ENCODE measurements at places on chromosomes 5 and 9.
A peak's percentile ranks its signal among the peaks of the same experiment; 100 is the strongest.

- H3K27me3 ChIP-seq, result no peaks in the 10 kb centered on the region
- DNase-seq, result peak; percentile 51
- H3K4me1 ChIP-seq, result no peaks in the 10 kb centered on the region
- H3K27ac ChIP-seq, result no peak overlapping the region
- no peaks in the 10 kb centered on the region for H3K36me3 ChIP-seq
These were observed 89.8 kb upstream of the ELL2 start for GRCh38 chr5:96051401-96051830.

- no peaks in the 10 kb centered on the region for H3K36me3 ChIP-seq
- H3K4me1 ChIP-seq, result no peaks in the 10 kb centered on the region
- no peak overlapping the region for H3K4me3 ChIP-seq
- H3K27ac ChIP-seq, result no peak overlapping the region
- H3K27me3 ChIP-seq, result no peaks in the 10 kb centered on the region
These were observed 64.1 kb upstream of the RAD23B start for GRCh38 chr9:107218829-107219485.

GRCh38 chr9:6944093-6944551 lies 186.3 kb downstream of the KDM4C start:
- DNase-seq, result no peak
- H3K27ac ChIP-seq, result no peak overlapping the region
- no peaks in the 10 kb centered on the region for H3K4me1 ChIP-seq
- H3K36me3 ChIP-seq, result no peaks in the 10 kb centered on the region

DNA sequence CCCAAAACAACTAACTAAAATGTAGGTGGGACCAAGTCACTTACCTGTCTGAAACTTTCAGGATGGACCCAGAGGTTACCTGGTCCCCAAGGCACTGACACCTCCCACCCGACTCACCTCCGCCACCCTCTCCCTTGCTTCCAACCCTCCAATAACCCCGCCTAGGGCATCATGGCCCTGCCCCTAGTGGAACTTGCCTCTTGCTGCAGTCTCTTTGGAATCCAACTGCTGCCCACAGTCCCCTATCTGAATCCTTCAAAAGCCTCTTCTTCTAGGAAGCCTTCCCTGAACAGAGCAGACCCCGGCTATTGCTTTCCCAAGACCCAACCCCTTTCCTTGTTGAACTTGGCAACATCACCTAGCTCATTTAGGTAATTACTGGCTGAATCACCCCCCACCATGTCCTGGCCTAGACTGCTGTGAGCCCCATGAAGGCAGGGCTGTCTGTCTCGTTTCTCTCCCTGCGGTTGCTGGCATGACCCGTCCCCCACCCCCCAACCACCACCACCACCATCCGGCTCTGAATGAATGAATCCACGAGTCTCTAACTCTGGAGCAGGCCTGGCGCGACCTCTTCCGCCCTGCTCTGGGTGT lies 9.4 kb downstream of the CRB2 start:
- no peak overlapping the region for H3K4me3 ChIP-seq
- no peak overlapping the region for H3K27ac ChIP-seq
- H3K4me1 ChIP-seq, result no peaks in the 10 kb centered on the region
- H3K36me3 ChIP-seq, result no peaks in the 10 kb centered on the region
- DNase-seq, result no peak

DNA sequence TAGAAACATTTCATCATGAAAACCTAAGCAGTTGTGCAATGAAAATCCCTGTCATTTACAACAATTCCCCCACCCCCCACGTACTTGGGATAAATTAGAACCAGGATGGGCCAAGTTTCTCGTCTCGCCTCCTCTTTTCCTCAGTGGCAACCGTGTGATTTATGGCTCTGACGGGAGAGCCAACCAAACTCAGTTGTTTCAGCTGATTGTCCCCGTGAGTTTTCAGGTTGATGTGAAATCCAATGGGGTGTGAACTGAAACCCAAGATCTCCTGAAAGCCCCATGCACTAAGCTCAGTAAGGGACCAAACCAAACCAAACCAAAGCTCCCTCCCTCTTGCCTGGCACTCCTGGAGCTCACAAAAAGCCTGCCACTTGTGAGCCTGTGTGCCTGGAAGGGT lies 138.7 kb upstream of the SLC24A2 start:
- no peak overlapping the region for H3K4me3 ChIP-seq
- H3K4me1 ChIP-seq, result no peaks in the 10 kb centered on the region
- no peaks in the 10 kb centered on the region for H3K36me3 ChIP-seq
- no peak overlapping the region for H3K27ac ChIP-seq
- no peaks in the 10 kb centered on the region for H3K27me3 ChIP-seq
- no peak for DNase-seq

- H3K36me3 ChIP-seq, result no peaks in the 10 kb centered on the region
- no peak overlapping the region for H3K4me3 ChIP-seq
- no peaks in the 10 kb centered on the region for H3K27me3 ChIP-seq
- no peaks in the 10 kb centered on the region for H3K4me1 ChIP-seq
- no peak for DNase-seq
These were observed 293.4 kb upstream of the PTGER4 start for GRCh38 chr5:40386289-40386688.

DNA sequence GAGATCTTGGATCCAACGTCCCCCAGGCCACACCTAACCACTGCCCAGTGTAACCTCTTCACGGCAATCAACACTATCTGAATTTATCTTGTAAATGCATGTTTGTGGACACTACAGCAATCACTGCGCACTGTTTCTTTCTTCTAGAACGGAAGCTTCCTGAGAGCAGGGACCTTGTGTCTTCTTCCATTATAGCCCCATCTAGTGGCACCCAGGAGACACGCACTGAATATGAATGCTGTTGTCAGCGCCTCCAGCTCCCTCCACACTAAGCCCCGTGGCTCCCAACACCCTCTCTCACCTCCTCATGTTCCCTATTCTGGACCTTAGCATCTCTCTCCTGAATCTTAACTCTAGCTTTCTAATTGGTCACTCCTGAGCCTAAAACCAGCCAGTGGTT lies 72.7 kb downstream of the SMIM23 start:
- H3K27ac ChIP-seq, result no peak overlapping the region
- no peak for DNase-seq
- no peak overlapping the region for H3K4me3 ChIP-seq

GRCh38 chr9:80437825-80438224 lies 866.1 kb downstream of the TLE4 start:
- DNase-seq, result no peak
- H3K27ac ChIP-seq, result no peak overlapping the region
- H3K36me3 ChIP-seq, result no peaks in the 10 kb centered on the region
- H3K27me3 ChIP-seq, result no peaks in the 10 kb centered on the region
- H3K4me3 ChIP-seq, result no peak overlapping the region
- no peaks in the 10 kb centered on the region for H3K4me1 ChIP-seq

DNA sequence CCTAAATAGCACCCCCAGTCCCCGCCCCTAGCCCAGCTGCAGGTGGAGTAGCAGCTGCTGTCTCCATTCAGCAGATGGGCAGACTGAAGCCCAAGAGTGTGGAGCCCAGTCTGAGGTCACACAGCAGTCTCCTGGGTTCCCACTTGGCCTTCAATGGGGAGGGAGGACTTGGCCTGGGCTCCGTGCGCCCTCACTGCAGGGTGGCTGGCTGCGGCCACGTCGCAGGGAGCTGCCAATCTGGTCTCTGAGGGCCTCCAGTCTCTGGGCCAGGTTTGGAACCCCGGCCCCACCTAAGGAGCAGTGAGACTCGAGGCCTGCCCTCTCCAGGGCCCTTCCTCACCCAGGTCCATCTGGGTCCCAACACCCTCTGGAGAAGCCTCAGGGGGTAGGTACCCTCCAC lies 7.4 kb downstream of the KIF12 start:
- H3K27me3 ChIP-seq, result no peaks in the 10 kb centered on the region
- H3K27ac ChIP-seq, result no peak overlapping the region
- no peaks in the 10 kb centered on the region for H3K4me1 ChIP-seq
- DNase-seq, result no peak

DNA sequence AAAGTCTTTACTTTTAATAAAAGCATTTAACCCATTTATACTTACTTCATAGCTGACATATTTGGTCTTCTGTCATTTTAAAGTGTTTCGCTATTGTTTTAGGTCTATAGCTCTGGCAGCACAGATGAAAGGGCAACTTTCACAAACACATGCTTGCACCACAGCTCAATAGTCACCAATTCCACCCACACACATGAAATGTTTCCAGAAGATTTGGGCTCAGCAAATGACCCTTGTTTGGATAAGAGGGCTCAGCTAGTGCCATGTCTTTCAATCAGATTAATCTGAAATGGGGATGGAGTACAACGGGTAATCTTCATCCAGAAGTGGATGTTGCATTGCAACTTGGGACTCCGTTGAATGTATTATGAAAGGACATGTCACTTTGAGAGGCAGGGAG lies 176.0 kb downstream of the FGF18 start:
- H3K4me3 ChIP-seq, result no peak overlapping the region
- H3K27me3 ChIP-seq, result no peaks in the 10 kb centered on the region
- H3K27ac ChIP-seq, result no peak overlapping the region
- DNase-seq, result no peak
- no peaks in the 10 kb centered on the region for H3K36me3 ChIP-seq

- no peaks in the 10 kb centered on the region for H3K4me1 ChIP-seq
- H3K27me3 ChIP-seq, result no peaks in the 10 kb centered on the region
- H3K27ac ChIP-seq, result no peak overlapping the region
- no peak for DNase-seq
These were observed 13.4 kb upstream of the CDK5RAP2 start for GRCh38 chr9:120593250-120593954.

- no peak overlapping the region for H3K4me3 ChIP-seq
- H3K36me3 ChIP-seq, result no peaks in the 10 kb centered on the region
- DNase-seq, result no peak
- H3K27ac ChIP-seq, result no peak overlapping the region
- no peaks in the 10 kb centered on the region for H3K27me3 ChIP-seq
These were observed 14.4 kb downstream of the GDNF start for GRCh38 chr5:37825334-37825915.

DNA sequence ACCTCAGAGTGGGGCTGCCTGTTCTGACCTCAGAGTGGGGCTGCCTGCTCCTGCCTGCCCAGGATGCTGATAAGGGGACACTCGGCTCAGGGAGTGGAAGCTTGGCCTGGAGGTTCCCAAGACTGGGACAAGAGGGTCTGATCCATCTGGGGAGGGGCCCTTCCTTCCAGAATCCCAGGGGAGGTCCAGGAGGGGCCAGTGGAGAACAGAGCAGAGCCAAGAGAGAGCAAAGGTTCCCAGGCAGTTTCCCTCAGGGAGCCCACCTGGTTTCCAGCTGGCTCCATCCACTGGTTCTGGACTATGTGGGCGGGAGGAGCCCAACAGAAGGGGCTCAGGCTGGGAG lies 49.1 kb upstream of the RNU6ATAC start:
- H3K27ac ChIP-seq, result no peak overlapping the region
- no peaks in the 10 kb centered on the region for H3K27me3 ChIP-seq
- H3K4me1 ChIP-seq, result peaks cover 5% of the 10 kb centered on the region
- no peak overlapping the region for H3K4me3 ChIP-seq

DNA sequence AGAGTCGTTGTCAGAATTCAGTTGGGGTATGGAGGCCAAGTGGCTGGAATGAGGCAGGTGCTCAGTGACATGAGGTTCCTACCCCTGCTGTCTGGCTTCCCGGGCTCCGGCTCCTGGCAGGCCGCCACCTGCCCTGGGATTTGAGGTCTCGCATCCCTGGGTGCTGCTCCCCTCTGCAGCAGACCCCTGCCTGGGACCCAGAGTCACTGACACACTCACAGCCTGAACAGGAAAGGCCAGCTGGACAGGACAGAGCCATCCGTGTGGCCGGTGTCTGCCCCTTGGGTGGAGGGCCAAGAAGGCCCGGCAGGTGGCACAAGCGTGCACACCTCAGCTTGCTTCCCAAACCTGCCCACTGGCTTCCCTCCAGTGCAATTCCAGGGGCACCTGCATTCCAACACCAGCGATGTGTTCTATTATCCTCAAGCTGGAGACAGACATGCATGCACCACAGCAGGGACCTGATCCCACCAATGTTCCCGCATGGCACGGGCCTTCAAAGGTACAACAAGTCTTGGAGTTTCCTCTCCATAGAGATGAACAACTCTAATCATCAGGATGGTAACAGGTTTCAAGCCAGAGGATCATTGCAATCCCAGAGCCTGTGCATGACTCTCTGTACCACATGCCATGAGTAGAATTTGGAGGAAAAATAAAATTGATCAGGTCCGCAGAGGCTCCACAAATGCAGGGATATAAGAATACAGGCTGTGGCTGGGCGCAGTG lies 45.6 kb upstream of the RNF130 start:
- H3K4me1 ChIP-seq, result no peaks in the 10 kb centered on the region
- no peaks in the 10 kb centered on the region for H3K36me3 ChIP-seq
- DNase-seq, result peak; percentile 17
- H3K4me3 ChIP-seq, result no peak overlapping the region

- no peak overlapping the region for H3K4me3 ChIP-seq
- DNase-seq, result no peak
- H3K27me3 ChIP-seq, result no peaks in the 10 kb centered on the region
These were observed 913.1 kb downstream of the EFNA5 start for GRCh38 chr5:106757672-106758071.

DNA sequence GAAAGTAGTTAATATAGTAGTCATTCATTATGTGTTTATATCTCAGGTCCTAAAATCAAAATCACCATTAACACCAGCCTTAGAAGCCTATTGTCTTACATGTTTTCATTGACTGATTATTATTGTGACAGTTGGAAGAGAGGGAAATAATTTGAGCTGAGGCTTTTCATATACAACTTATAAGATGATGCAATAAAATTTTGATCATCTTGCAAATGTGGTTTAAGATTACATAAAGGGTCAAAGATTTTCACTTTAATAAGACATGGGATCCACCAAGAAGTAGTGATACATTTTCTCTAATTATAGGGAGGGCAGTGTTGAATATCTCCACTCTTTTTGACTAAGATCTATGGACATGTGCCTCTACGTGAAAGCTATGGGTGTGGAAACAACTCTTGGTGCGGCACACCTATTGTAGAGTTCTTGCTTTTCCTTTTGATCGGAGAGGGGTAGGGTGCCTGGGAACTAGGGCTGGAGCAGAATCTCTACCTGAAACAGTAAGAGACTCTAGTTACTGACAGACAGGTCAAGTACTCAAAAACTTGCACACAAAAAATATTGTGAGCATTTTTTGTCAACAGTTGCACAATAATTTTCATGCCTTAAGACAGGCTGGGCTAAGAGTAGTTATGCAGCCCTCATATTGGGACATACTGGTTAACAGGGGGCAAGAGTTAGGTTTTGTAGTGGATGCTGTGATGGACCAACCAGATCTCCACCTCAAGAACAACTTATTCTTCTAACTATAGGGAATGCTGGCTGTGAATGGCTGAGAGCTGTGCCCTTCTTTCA lies 139.3 kb upstream of the FST start:
- no peak overlapping the region for H3K4me3 ChIP-seq
- no peaks in the 10 kb centered on the region for H3K27me3 ChIP-seq
- H3K4me1 ChIP-seq, result no peaks in the 10 kb centered on the region
- DNase-seq, result no peak

DNA sequence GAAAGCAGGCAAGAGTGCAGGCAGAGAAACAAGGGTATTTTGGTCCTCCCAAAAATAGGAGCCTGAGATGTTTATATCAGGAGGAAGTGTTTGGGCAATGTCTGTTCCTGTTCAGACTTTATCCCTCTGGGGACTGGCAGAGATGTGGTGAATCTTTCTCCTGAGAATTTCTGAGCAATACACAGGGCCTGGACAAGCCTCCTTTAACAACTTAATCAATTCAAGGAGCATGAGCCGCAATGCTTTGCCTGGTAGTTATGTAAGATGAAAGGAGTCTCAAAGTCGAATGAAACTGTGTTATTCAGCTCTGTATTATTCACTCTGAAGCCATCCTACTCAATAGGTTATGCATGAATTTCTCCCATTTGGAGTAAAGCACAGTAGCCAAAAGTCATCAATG lies 365.6 kb downstream of the MAN2A1 start:
- H3K4me1 ChIP-seq, result no peaks in the 10 kb centered on the region
- DNase-seq, result no peak
- H3K36me3 ChIP-seq, result no peaks in the 10 kb centered on the region
- H3K27me3 ChIP-seq, result no peaks in the 10 kb centered on the region
- H3K4me3 ChIP-seq, result no peak overlapping the region

Measured in prostate gland (tissue), 2 donors.